ENCODE measurements at places on chromosomes 11 and 22.
A peak's percentile ranks its signal among the peaks of the same experiment; 100 is the strongest.

- DNase-seq: no peak
These were observed 377.3 kb downstream of the FAM181B start for GRCh38 chr11:82356316-82356715.

DNA sequence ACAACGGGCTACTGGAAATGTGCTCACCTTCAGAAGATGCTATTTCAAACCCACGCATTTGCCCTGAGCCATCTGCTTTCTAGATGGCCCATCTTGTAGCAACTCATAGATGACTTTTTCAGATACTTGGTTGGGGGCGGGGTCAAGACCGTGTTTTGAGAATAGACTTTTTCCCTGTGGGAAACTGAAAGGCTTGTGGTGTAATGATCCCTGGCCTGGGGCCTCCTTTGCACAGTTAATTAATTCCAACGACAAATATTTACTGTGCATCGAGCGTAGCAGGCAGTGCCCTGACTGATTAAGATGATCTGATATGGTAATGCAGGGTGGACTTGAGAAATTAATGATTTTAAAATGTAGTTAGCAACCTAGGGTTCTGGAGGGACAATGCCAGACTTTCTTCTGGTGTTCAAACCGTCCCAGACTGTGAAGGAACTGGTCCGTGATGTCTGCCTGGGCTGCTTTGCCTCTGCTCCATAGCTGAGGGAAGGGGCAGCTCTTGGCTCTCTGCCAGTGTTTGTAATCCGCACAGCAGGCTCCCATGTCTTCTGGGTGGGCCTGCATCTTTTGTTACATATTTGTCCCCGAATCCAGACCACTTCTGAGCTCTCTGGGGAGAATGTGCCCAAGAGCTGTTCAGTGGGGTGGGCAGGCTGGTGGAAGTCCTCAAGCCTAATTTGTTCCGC lies 84.8 kb downstream of the ADAMTS15 start:
- no peak for DNase-seq

- no peak for DNase-seq
These were observed 4.0 kb downstream of the PRODH start for GRCh38 chr22:18931905-18932652.

GRCh38 chr11:95674657-95675358 lies 114.8 kb downstream of the FAM76B start:
- DNase-seq: no peak

DNA sequence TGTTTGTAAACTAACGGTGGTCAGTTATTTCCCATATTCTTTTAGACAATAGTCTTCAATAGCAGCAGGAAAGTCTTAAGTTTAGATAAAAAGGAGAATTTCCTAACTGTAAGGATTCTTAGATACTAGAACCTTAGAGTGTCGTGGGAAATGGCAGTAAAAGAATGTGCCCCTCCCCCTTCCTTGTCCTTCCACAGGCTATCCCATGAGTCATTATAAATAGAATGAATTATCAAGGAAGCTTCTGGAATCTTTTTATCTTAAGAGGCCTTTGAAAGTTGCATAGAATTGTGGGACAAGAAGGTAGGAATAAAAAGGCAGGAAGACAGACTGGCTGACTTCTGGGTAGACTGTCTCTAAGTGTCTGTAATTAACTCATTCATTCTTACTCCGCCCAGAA lies 165.2 kb upstream of the TBCEL start:
- no peak for DNase-seq

DNA sequence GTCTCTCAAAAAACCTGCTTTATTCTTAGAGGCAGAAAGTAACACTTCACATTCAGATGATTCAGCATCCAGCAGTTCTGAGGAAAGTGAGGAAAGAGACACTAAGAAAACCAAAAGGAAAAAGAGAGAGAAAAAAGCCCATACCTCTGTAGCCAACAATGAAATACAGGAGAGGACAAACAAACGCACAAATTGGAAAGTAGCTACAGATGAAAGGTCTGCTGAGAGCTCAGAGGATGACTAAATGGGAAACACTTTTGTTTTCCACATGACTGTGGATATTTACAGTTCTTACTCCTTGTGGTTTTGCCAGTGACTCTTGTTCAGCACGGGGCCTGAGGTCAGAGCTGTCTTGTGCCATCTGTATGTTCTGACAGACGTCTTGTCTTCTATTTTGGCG lies 3.8 kb downstream of the TIMM8B start:
- no peak for DNase-seq

- no peak for DNase-seq
These were observed 72.2 kb downstream of the CDKN1C start for GRCh38 chr11:2813141-2813908.

DNA sequence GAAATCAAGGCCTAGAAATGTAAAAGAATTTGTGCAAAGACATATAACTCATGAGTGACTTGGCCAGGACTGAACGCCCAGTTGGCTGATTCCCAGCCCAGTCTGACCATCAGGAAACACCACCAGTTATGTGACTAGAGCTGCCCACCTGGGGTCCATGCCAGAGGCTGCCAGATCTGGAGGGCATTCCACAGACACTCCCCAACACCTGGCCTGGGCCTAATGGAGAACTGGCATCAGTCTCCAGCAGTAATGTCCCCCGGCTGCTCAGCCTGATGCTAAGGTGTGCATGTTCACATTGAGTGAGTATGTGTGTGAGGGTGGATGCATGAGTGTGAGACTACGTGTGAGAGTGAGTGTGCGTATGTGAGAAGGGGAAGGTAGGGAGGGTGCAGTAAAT lies 15.7 kb downstream of the PLAAT3 start:
- DNase-seq: no peak

DNA sequence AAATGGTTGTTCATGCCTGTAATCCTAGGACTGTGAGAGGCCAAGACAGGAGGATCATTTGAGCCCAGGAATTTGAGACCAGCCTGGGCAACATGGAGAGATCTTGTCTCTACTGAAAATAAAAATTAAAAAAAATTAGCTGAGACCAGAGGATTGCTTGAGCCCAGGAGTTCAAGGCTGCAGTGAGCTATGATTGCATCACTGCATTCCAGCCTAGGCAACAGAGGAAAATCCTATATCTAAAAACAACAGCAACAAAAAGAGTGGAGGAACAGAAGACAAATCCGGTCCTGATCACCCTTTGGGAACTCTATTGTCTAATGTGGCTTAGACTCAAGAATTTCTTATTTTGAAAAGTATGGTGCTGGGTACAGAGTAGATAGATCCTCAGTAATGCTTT lies 17.3 kb downstream of the BARX2 start:
- DNase-seq: no peak

DNA sequence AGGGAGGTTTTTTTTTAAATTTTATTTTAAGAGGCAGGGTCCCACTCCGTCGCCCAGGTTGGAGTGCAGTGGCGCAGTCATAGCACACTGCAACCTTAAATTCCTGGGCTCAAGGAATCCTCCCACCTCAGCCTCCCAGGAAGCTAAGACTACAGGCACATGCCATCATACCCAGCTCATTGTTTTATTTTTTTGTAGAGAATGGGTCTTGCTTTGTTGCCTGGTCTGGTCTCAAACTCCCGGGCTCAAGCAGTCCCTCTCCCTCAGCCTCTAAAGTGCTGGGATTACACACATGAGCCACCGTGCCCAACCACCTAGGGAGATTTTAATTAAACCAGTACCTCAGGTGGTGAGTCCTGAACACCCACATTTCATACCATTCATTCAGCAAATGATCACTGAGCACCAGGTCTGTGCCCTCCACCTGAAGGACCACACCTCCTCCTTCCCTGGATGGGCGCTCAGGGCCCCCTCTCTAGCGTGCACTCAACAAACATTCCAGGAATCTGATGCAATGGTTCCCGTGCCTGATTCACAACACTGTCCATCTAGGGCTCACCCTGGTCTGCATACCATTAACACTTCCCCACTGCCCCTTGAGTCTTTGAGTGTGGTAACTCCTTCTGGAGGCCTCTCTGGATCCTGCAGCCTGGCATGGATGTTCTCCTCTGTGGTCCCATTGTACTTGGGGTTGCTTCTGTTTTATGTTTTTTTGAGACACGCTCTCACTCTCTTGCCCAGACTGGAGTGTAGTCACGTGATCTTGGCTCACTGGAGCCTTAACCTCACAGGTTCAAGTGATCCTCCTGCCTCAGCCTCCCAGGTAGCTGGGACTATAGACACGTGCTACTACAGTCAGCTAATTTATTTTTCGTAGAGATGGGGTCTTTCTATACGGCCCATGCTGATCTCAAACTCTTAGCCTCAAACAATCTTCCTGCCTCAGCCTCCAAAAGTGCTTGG lies 9.6 kb upstream of the MYH9 start:
- no peak for DNase-seq

- no peak for DNase-seq
These were observed 73.0 kb downstream of the MICAL3 start for GRCh38 chr22:17951315-17951714.

- no peak for DNase-seq
These were observed 561.6 kb downstream of the MIAT start for GRCh38 chr22:27219036-27219435.

- no peak for DNase-seq
These were observed 225.2 kb downstream of the BUD13 start for GRCh38 chr11:116547571-116547970.

DNA sequence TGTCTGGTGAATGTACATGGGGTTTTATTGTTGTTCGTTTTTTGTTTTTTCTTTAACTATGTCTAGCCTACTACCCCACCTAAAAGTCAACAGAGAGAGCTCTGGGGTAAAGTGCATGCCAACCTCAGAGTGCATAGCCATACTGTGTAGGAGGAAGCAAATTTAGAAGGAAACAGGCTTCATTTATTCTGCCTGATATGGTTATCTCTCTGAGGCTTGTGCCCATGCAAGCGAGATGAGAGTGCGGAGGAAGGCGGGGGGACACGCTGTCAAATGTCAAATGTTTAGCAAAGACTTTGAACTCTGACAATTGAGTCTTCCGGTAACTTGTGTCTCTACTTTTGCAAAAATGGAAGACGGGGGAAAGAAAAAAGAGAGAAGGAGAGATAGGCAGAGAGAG lies 295.5 kb downstream of the ETS1 start:
- DNase-seq: peak; percentile 44

DNA sequence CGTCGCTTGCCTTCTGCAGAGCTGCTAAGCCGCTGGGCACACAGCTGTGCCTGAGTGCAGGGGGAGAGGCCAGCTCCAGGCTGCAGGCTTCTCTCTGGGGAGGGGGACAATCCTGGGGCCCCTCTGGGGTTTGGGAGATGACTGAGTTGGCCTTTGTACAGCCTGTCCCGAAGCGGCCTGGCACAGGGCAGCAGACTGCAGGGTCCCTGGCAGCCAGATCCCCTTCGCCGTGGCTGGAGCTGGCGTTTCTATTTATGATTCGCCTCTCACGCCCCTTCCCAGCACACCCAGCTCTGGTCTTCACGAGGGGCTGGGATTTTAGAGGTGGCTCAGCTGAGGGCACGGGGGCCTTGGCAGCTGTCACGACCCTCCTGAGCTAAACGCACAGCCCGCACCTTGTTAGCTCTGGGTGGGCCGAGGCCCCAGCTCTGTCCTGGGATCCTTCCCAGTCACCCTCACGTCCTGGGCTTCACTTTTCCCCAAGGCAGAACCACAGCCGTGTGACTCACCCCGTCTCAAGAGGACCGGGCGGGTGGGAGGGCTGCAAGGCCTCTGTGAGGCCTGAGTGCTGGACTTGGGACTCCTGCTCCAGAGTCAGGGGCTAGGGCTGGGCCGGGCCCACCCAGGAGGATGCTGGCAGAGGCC lies 18.4 kb downstream of the OSBPL5 start:
- DNase-seq: no peak

DNA sequence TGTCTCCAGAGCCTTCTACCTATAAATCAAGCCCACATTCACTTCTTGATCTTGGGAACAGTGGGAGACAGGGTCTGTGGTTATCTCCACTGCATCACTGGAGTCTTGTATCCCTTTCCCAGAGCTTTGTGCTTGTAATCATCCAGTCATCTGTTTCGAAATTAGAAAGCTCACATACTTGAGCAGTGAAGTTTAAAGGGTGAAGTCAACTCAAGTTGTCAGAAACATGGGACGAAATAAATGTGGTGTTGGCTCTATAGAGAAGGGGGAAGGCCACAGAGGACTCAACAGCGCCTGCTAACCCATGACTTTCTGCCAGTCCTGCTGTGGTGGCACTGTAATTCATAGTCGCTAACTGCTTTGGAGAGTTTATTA lies 197.5 kb downstream of the DBX1 start:
- no peak for DNase-seq

DNA sequence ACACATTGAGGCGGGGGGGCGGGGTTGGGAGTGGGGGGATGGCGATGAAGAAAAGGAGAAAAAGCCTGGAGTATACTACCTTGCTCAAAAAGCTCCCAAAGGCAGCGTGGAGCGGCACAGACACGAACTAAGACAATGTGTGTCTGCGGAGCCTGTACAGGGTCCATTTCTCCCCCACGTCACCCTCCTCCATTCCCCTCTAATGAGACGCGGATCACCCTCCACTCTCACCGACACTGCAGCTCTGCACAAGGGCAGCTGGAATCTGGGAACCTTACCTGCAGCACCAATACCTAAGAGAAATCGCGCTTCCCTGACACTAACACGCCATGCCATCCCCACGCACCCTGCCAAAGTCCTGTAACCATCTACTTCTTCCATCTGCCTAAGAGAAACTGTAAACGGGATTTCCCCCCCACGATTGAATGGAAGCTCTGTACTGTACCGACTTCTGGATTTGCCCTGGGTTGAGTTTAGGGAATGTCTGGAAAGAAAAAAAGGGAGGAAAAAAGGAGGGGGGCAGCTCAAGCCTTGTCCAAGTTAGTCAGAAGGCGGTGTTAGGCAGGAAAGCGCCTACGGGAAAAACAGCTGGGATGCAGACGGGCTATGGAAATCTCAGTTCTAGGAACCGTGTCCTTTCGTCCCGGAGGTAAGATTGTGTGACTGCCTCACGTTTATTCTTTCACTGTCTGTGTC lies 125.7 kb upstream of the C11orf58 start:
- DNase-seq: no peak

- DNase-seq: no peak
These were observed 13.4 kb downstream of the BRD1 start for GRCh38 chr22:49814164-49814686.

DNA sequence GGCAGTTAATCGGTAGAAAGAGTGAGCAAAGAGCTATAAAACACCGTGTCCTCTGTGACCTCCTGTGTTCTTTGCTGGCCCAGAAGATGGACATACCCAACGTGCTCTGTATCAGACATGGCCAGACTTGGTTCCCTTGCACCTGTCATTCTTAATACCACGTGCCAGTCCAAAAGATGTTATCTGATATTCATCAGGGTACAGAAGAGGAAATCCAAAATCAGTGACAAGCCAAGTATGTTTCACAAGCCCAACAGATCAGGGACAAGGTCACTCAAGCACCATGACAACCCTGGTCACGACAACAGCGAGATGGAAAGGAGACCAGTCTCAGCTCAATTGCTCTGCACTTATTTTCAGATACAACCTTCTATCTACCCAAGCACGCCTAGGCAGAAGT lies 3.4 kb downstream of the LRP4 start:
- DNase-seq: no peak

All from stimulated activated CD8-positive, alpha-beta memory T cell treated with anti-CD3 and anti-CD28 coated beads, Interleukin-12 subunit alpha, Interleukin-12 subunit beta, amount 100 ng/mL, for 1 hour (primary cell).